ENCODE measurements at places on chromosomes 6 and 20. TPM values are rescaled to one million over a fixed set of nuclear protein-coding genes. Genes with fewer than 3 reads are reported as not detected.

PAX1 gene
- not detected for total RNA-seq

TOP1 gene
- 29.6 TPM for total RNA-seq

HUS1B gene
- not detected for total RNA-seq

TINAG gene
- total RNA-seq: 27.5 TPM

DNA sequence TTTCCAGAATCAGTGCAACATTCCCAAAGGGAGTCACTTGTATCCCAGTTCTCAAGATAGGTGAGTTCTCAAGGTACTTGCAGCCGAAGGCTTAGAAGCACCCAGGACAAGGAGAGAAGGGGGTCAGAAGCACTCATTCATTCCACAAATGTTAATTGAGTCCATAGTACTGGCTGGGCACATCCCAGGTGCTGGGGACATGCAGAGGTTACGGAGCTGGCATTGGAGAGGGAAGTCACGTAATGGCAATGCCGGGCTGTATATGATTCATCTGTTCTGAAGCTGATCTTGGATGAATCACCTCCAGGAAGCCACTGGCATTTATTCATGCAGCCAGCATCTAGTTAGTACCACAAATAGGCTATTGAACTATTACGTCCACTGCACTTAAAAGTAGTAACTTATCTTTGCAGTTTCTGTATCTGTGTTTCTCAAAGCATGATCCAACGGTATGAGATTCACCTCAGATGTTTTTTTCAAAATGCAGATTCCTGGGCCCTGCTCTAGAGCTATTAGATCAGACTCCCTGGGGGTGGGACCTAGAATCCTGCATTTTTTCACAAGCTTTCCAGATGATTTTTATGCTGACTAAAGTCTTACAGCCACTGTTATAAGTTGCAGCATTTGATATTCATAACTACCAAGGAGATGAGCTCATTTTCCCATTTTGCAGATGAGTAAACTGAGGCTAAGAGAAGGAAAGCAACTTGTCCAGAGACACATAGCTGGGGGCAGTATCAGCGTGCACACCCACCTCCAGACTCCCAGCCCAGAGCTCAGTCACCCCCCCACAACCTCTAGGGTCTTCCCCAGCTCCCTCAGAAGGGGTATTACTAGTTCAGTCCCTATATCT lies 44.1 kb upstream of the ID1 start:
- no peaks in the 10 kb centered on the region for H3K27me3 ChIP-seq
- DNase-seq: peak; percentile 41
- H3K4me3 ChIP-seq: no peak overlapping the region
- peak overlapping the region; percentile 39 for H3K27ac ChIP-seq

GRCh38 chr20:4233520-4233919 lies 218.2 kb upstream of the RNF24 start:
- H3K27me3 ChIP-seq: peaks cover 4% of the 10 kb centered on the region
- no peaks in the 10 kb centered on the region for H3K4me1 ChIP-seq
- H3K36me3 ChIP-seq: no peaks in the 10 kb centered on the region
- H3K27ac ChIP-seq: no peak overlapping the region

DNA sequence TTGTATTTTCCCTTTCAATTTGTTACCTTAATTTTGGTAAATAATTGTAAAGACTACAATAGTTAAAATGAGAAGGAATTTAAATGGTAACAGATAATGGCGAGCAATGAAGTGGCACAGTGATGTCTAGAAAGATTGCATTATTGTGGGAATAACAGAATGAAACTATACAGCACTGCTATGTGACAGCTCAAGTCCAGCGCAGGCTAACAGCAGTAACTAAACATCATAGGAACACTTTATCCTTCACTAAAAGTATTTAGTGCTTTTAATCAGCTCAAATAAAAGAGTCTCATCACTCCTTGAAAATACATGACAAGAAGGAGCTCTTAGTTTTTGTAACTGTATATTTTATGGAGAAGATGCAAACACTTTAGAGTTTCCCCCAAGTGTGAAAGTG lies 190.8 kb downstream of the TENT5A start:
- no peak for DNase-seq
- H3K36me3 ChIP-seq: no peaks in the 10 kb centered on the region
- no peak overlapping the region for H3K4me3 ChIP-seq
- H3K4me1 ChIP-seq: peaks cover 22% of the 10 kb centered on the region

- no peaks in the 10 kb centered on the region for H3K36me3 ChIP-seq
- H3K4me1 ChIP-seq: peaks cover 6% of the 10 kb centered on the region
- H3K27ac ChIP-seq: peak within 1 kb of the TSS; percentile 63
- DNase-seq: peak; percentile 79
- H3K27me3 ChIP-seq: peaks cover 40% of the 10 kb centered on the region
- H3K4me3 ChIP-seq: peak within 1 kb of the TSS; percentile 64
Observed at GRCh38 chr6:28443112-28443773, at the start of gene ZSCAN23. Gene ZSCAN23, minus strand, starts transcription at chr6:28443491. Its CDS starts 7,225 bp downstream, at chr6:28436266.

DNA sequence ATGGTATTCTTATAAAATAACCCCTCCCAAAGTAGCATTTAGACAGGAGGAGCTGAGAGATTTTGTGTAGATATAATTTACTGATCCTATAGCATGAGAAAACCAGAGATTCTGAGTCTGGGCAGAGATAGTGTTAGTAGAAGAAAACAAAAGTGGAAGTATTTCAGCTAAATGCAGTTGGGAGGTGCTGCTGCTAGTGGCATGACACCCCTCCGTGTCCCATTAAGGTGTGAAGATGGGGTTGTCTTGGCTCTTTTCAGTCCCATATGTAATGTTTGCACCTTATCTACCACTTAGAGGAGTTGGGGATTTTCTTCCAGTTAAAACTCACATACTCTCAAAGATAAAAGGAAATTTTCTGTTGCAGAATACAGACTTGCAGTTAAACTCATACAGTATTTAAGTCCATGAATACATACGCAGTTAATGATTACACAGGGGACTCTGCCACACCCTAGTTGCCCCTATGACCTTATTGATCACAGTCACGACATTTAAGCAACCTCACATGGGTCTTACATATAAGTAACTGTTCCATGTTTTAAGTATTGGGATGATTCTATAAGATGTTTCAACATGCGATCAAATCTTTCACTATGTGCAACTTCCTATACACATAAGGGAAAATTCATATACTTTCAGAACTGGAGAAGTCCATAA lies 11.5 kb downstream of the TAAR2 start:
- H3K27me3 ChIP-seq: no peaks in the 10 kb centered on the region
- no peaks in the 10 kb centered on the region for H3K36me3 ChIP-seq
- DNase-seq: no peak

GRCh38 chr20:11436113-11436905 lies 481.4 kb upstream of the BTBD3 start:
- H3K27ac ChIP-seq: no peak overlapping the region
- no peaks in the 10 kb centered on the region for H3K27me3 ChIP-seq
- no peaks in the 10 kb centered on the region for H3K4me1 ChIP-seq
- no peak overlapping the region for H3K4me3 ChIP-seq
- DNase-seq: no peak

All from transverse colon (tissue), 4 donors.